ENCODE measurements at places on chromosomes 13 and 19.
A peak's percentile ranks its signal among the peaks of the same experiment; 100 is the strongest.

- peak; percentile 72 for DNase-seq
Observed at GRCh38 chr19:46784262-46785053, 3.9 kb downstream of the SLC1A5 start.

DNA sequence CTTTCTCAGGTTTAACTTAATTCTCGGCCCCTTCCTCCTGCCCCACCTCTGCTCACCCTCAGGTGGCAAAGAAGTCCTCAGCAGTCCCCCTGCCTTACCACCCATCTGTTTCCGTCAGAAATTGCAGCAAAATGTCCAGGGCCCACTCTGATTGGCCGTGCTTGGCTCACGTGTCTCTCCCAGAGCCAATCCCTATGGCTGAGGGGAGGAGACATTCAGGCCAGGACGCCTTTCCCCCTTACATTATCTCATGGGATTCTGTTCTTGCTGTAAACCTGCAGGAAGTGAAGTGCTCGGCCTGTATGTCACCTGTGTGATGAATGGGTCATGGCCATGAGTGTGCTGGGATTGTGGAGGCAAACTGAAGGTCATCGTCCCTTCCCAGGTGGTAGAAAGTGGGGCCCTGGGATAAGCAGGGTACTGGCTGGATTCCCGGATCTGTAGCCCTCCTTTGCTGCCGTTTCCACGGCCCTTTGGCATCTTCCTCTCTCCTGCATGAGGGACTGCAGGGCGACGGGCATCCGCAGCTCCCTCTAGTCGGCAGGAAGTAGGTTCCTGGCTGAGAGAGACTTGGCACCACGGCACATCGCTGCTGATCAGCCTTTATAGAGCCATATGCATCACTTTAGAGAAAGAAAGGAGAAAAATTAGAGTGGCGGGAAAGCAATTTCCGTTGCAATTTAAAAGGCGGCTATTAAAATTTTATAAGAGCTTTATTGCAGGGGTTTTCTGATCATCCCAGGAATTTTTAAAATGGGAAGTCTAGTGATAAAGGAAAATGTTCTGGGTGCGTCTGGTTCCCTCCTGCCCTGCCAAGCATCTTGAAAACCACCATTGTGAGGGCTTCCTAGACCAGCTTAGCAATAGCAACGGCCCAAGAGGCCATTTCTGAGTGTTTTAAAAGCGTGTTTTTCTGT is 118.2 kb downstream of the SIPA1L3 start:
- DNase-seq: no peak

GRCh38 chr13:84297251-84297650 is 415.0 kb upstream of the SLITRK1 start:
- DNase-seq: no peak

- no peak for DNase-seq
Observed at GRCh38 chr19:1276628-1277022, 1.3 kb downstream of the FAM174C start.

GRCh38 chr13:106089261-106089980 is 446.0 kb downstream of the EFNB2 start:
- no peak for DNase-seq

- no peak for DNase-seq
Observed at GRCh38 chr13:93948162-93948922, 531.1 kb downstream of the DCT start.

GRCh38 chr19:920051-920864 is 3.1 kb downstream of the KISS1R start:
- DNase-seq: no peak

DNA sequence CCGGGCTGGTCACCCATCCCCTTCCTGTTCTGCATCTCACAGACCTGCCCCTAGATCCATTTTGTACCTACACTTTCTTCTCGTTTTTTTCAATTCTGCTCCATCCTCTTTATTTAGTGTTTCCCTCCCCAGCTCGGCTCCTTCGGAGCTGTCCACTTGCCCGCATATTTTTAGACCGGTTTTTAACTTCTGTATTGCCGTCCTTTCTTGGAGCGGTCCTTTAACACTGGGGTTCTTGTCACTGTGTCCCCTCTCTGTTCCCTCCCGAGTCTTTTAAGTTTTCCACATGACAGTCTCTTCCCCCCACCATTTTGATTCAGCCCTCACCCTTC is 1.7 kb downstream of the ARHGAP35 start:
- DNase-seq: no peak

DNA sequence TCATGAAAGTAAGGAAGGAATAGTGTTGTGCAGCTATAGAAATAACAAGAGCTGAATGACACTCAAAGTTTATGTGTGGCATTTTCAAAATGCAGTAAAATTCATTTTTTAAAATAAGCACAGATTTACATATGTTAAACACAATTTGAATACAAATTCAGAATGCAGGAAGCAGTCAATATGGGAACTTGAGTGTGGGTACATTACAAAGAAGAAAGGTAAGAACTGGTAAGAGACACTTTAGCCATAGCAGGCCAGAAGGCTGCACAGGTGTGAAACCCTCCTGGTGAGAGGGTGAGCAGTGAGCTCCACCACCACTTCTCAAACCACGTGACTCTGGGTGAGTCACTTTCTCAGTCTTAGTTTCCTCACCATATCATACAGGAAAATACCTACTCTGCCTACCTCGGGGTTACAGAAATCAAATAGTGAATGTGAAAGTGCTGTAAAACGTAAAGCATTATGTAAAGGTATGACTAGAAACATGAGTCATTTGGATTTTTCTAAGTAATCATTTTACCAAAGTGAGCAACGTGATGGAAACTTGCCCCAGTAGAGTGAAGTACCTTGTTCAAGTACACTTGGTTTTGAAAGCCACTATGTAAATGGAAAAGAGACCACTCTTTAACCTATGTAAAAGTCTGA is 40.5 kb downstream of the USP12 start:
- peak; percentile 30 for DNase-seq

- no peak for DNase-seq
Observed at GRCh38 chr13:30196025-30196424, 111.3 kb downstream of the KATNAL1 start.

- DNase-seq: peak; percentile 16
Observed at GRCh38 chr19:291561-292280, 518 bp upstream of the PLPP2 start.

GRCh38 chr13:40609972-40610726 is 56.3 kb downstream of the FOXO1 start:
- DNase-seq: no peak

DNA sequence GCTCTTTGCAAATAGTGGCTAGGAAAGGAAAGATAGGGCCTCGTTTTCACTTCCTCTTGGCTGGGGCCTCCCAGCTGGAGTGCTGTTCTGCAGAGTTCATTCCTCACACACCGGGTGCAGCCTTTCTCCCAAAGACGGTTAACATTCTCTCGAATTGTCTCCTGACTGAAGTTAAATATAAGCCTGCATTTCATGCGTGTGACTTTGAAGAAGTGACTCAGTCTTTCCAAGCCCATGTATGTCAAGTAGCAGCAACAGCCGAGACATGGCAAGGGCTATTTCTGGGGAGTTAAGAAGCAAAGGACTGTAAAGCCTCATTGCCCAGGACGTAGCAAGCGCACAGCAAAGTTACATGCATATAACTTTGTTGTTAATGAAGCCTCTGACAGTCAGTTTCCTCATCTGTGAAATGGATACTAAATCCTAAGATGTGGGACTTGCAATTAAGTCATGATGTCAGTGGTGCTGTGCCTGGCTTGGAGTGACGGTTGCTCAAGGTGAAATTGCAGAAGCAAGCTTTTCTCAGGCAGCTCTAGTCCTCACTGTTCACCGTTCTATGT is 502.4 kb downstream of the MYO16 start:
- DNase-seq: no peak

DNA sequence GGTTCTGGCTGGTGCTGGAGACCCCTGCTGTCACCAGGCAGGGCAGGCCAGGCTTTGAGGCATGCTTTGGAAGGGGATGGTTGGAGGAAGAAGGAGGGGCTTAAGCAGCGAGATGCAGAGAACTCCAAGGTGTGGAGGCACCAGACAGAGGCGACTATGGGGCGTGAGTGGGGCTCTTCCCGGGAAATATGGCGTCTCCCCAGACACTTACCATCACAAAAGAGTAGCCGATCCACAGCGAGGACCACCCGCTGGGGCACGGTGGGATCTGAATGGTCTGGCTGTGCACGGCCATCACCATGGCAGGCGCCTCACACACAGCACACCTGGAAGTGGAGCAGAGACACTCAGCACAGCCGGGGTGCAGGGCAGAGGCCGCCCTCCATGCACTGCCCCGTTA is 151.9 kb downstream of the COL4A1 start:
- no peak for DNase-seq

DNA sequence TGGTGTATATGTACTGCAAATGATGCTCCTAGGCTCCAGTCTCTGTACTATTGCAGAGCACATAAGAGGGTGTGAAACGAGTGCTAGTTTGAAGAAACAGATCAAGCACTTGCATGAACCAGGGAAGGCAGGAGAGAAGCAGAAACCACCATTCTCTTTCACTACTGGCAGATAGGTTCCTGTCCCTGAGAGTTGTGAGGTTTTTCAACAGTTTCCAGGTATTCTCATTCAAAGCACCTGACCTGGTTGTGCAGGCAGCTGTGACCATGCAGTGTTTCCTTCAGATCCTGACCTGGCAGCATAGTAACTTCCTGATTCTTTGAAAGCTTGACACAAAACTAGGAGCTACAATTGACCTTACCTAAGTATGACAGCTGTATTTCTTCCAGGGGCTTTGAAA is 164.9 kb downstream of the UFM1 start:
- DNase-seq: no peak

DNA sequence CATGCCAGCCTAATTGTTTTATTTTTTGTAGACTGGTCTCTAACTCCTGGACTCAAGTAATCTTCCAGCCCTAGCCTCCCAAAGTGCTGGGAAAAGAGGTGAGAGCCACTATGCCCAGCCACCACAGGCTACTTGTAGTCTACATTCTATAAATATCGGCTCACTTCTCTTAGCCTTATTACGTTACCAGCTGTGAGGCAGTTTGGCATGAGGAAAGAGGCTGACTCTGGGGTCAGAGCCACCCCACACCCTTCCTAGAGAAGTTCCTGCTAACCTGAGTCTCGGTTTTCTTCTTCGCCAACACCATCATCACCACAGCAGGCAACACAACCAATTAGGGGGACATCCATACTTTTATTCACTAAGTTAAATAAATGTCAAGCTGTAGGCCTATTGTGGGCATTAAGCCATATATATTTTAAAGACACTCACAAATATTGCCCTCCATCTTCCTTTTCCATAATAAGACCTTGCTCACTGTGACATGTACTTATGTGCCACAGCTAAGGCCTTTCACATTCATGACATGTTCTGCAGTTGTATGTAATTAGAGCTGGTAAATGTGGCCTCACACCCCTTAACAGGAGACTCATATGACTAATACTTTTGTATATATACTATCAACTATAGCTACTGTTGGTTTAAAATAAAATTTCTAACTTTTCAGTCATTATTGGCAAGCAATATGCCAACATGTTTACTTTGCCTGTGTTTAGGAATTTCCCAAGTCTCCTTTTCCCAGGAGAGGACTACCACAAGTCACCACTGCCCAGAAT is 5.7 kb downstream of the SLC25A30 start:
- no peak for DNase-seq

DNA sequence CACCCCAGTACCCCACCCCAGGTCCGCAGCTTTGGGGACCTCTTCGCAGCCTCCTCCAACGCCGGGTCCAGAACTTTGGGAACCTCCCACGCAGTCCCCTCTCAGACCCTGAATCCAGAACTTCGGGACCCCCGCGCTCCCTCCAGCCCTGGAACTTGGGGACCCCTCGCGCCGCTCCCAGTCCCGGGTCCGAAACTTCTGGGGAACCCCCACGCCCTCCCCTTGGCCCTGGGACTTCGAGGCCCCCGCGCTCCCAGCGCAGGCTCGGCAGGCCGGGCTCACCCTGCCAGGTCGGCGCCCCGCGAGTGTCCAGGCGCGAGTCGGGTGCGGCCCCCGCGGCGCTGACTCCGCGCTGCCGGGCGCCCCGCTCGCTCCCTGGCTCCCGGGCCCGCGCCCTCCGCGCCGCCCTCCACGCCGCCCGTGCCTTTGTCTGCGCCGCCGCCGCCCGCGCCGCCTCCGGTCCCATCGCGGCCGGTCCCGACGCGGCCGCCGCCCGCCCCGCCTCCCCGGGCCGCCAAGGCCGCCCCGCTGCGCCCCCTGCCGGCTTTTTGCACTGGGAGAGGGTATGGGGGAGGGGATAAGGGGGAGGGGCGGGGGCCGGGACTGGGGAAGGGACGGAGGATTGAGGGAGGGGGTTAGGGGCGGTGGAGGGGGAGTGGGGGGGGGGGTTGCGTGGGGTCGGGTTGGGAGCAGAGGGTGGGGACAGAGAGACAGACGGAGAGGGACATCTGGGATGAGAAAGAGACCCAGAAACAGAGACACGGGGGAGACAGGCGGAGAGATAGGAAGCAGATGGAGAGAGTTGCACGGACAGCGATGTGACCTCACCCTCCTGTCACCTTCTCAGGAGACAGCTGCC is at the start of gene HOMER3:
Gene HOMER3 (minus strand): TSS at position 449 of the 859 bp plus-strand sequence. CDS start 2,235 bp downstream, outside the sequence.
- peak; percentile 90 for DNase-seq

DNA sequence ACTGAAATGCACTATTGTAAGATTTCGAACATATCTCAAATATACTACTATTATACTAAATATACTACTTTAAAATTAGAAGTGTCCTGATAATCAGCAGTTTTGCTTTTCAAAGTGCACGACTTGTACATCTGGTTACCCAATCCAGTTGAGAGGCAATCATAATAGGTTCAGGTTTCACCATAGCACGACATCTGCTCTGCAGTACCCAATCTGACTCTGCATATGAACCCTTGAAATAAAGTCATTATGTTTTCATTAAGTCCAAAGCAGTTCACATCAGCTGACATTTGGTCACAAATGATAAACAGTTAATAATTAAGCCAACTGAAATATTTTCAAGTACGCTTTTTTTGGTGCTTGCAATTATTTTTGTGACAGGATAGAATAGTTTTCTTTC is 90.6 kb downstream of the PCDH9 start:
- no peak for DNase-seq

DNA sequence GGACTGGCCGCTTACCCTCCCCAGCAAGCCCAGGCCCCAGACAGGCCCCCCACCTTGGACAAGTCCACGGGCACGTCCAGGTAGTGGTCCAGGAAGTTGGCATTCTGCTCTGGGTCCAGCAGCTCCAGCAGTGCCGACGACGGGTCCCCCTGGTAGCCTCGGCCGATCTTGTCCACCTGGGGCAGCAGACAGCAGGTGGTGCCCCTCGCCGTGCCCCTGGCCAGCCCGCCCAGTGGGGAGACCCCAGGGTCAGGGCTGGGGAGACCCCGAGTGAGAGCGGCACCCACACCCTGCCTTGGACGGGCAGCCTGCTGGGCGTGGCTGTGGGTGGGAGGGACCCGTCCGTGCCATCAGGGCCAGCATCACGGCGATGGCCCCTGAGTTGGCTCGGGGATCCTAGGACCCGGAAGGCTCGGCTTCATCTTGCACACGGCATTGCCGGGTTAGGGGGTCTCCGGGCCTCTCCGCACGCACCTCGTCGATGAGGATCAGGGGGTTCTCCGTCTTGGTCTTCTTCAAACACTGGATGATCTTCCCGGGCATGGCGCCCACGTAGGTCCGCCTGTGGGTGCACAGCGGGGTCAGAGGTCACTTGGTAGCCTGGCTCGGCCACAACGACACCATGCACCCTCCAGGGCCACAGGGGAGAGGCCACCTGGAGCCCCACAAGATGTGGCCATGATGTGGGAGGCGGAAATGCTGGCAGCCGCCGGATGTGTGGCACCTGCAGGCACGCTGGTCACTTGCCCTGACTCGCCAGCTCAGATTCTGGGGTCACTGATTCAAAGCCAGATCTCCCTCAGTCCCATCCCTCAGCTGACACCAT is 6.3 kb downstream of the RPL36 start:
- no peak for DNase-seq
